ENCODE measurements at places on chromosomes 4 and X.

DNA sequence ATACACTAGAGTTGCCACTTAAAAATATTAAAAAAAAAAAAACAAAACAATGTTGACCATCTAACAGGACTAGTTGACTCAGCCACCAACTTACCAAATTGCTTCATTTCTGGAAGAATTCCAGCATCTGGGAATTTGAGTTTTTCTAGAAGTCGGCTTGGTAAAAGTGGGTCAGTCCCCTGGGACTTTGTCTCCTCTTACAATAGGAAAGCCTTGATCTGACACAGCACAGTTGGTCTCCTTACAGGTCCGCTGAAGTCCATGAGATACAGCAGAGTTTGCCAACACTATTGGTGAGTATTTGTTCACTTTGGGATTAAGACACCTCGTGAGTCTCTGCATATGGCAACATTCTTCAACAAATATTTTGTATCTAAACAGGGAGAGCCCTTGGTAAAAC is 18.2 kb upstream of the DDIT4L start:
- DNase-seq, result no peak
- no peaks in the 10 kb centered on the region for H3K27me3 ChIP-seq
- no peak overlapping the region for H3K4me3 ChIP-seq
- H3K27ac ChIP-seq, result no peak overlapping the region
- no peaks in the 10 kb centered on the region for H3K36me3 ChIP-seq

DNA sequence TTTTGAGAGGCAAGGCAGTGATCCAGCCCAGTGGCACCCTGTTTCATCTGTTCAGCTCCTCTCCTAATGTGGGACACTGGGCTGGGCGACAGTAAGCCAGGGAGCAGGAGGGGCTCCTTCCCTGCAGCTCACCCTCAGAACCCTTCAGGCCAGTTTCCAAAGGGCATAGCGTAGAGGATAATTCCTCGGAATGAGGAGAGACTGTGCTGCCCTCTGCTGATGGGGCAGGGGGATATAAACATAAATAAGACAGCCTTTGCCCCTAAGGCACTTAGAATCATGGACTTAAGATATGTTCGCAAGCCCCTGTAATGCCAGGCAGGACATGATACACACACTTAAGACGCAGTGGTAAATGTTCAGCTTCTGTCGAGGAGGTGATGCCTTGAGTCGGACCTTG is 27.9 kb upstream of the ZNF185 start:
- H3K36me3 ChIP-seq, result no peaks in the 10 kb centered on the region
- H3K4me3 ChIP-seq, result no peak overlapping the region
- H3K27ac ChIP-seq, result no peak overlapping the region
- DNase-seq, result no peak
- no peaks in the 10 kb centered on the region for H3K27me3 ChIP-seq

DNA sequence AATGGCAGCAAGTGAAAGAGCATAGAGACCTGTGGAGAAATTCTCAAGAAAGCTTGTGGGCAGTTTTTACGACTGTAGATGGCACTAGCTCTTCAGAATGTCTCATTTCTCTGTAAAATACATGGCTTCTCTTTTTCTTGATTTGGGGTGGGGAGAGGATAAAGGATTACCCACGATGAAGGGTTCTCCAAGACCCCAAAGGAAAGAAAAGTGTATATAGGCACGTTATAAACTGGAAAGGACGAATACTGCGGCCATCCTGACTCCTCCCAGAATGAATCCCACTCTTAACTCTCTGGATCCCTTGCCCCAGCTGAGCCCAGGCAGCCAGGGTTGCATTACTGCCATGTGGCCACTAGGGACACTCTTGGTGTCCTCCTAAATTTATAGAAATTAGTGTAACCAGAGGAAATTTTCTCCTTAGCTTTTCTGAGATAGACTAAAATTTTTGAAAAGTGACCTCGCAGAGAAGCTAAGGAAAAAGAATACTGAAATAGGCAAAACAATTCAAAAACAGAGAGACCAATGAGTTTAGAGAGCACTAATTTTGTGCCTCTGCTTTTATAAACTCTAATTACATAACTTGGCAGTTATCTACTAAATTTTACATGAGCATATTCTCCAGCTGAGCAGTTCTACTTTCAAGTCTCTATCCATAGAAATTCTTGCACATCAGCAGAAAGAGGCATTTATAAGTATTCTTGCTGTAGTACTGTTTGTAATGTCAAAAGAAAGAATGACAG is 37.8 kb upstream of the PCDH19 start:
- H3K27ac ChIP-seq, result no peak overlapping the region
- peak; percentile 74 for DNase-seq
- H3K36me3 ChIP-seq, result no peaks in the 10 kb centered on the region
- no peaks in the 10 kb centered on the region for H3K4me1 ChIP-seq
- H3K27me3 ChIP-seq, result no peaks in the 10 kb centered on the region

- DNase-seq, result no peak
- H3K36me3 ChIP-seq, result no peaks in the 10 kb centered on the region
- no peaks in the 10 kb centered on the region for H3K27me3 ChIP-seq
- H3K4me3 ChIP-seq, result peak overlapping the region; percentile 29
Observed at GRCh38 chrX:123960956-123961267, 594 bp upstream of the STAG2 start.

DNA sequence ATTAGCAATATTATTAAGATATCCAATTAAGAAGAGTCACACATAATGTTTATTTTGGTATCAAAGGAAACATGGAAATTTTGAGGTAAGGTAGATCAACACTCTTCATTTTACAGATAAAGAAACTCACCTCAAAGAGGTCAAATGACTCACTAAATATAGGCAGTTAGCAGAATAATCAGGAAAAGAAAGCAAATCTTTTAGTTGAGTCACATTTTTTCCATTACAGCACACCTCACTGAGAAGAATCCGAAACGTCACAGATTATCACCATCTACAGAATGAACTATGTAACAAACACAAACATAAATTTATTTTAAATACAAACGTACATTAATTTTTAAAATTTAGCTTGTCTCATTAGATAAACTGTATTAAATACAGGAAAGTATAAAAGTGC is 70.1 kb downstream of the TMEM47 start:
- DNase-seq, result no peak
- H3K36me3 ChIP-seq, result no peaks in the 10 kb centered on the region
- H3K4me3 ChIP-seq, result no peak overlapping the region
- H3K27ac ChIP-seq, result no peak overlapping the region

- no peak overlapping the region for H3K27ac ChIP-seq
- H3K4me3 ChIP-seq, result no peak overlapping the region
- DNase-seq, result no peak
- H3K4me1 ChIP-seq, result no peaks in the 10 kb centered on the region
Observed at GRCh38 chr4:175422331-175422730, 389.7 kb downstream of the GPM6A start.

- no peak for DNase-seq
- H3K27me3 ChIP-seq, result no peaks in the 10 kb centered on the region
- no peaks in the 10 kb centered on the region for H3K36me3 ChIP-seq
- H3K27ac ChIP-seq, result no peak overlapping the region
- no peak overlapping the region for H3K4me3 ChIP-seq
Observed at GRCh38 chrX:7689791-7690412, 153.1 kb upstream of the VCX start.

DNA sequence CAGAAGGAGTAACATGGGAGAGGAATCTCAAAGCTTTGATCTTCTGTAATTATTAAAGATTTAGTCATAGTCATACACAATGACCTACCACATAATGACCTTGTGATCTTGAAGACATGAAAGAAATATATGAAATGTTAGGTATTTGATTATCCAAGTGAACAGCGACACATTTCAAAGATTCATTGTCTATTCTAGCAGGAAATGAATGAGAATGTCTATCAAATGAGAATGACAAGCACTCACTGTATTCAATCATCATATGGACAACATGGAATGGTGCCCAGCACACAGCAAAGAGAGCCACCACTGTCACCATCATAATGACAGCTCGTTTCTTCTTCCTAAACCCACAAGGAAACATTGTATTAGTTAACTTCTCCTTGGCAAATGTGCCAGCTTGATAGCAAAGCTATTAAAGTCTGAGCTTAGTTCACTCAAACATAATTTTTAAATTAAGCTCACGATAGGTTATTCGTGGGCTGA is 50.6 kb downstream of the QRFPR start:
- DNase-seq, result no peak
- no peaks in the 10 kb centered on the region for H3K27me3 ChIP-seq
- no peak overlapping the region for H3K27ac ChIP-seq

DNA sequence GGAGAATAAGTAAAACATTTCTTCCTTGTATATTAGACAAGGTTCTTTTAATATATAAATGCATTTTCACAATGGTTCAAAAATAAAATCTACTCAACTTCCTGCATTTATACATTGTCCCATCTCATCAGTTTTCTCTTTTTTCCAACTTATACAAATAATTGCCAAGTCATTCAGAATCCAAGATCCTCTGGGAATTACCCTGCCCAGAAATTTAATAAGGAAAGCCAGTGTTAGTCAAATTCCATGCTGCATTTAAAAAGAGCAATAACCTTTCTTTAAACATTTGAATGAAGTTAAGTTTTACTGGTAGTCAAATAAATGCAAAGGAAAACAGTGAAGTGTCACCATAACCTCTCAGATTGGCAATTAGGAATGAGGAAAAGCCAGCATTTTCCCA is 357.9 kb downstream of the PPP3CA start:
- DNase-seq, result no peak
- H3K27ac ChIP-seq, result no peak overlapping the region
- H3K27me3 ChIP-seq, result no peaks in the 10 kb centered on the region
- H3K36me3 ChIP-seq, result no peaks in the 10 kb centered on the region

DNA sequence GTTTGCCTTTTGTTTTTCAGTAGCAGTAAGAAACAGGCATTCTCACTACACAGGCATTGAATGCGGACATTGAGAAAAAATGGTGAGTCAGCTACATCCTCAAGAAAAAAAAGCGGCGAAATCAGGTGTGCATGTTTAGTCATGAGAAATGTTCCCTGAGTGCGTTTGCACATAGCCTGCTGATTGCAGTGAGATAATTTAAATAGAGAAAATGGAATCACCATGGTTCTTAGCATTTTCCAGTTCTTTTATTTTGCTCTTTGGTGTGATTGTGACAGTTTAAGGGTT is 54.1 kb upstream of the CLDN34 start:
- H3K27me3 ChIP-seq, result no peaks in the 10 kb centered on the region
- DNase-seq, result no peak
- no peaks in the 10 kb centered on the region for H3K36me3 ChIP-seq
- no peak overlapping the region for H3K27ac ChIP-seq

DNA sequence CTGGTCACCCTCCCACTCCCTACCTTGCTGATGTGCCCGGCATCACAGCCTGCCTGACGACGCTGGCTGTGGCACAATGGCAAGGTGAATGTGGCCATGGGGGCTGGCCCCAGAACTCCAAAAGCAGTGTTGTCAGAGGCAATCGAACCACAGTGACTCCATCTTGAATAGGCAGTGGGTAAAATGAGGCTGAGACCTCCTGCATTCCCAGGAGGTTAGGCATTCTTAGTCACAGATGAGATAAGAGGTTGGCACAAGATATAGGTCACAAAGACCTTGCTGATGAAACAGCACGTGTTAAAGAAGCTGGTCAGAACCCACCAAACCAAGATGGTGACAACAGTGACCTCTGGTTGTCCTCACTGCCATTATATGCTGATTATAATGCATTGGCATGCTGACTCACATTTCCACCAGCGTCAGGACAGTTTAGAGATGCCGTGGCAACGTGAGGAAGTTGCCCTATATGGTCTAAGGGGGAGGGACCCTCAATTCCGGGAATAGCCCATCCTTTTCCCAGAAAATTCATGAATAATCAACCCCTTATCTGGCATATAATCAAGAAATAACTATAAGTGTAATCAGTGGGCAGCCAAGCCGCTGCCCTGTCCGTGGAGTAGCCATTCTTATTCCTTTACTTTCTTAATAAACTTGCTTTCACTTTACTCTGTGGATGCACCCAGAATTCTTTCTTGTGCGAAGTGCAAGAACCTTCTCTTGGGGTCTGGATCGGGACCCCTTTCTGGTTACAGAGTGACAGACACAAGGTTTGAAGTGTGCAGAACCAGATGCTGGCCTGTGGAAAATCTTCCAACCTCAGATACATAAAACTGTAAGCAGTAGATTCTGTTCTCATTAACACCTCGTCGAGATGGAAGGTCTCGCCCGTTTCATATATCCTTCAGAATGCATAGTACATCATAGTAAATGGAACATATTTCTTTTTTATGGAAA is 26.8 kb upstream of the CLDN24 start:
- H3K4me3 ChIP-seq, result no peak overlapping the region
- H3K27ac ChIP-seq, result no peak overlapping the region
- H3K36me3 ChIP-seq, result no peaks in the 10 kb centered on the region
- DNase-seq, result no peak
- H3K4me1 ChIP-seq, result no peaks in the 10 kb centered on the region

DNA sequence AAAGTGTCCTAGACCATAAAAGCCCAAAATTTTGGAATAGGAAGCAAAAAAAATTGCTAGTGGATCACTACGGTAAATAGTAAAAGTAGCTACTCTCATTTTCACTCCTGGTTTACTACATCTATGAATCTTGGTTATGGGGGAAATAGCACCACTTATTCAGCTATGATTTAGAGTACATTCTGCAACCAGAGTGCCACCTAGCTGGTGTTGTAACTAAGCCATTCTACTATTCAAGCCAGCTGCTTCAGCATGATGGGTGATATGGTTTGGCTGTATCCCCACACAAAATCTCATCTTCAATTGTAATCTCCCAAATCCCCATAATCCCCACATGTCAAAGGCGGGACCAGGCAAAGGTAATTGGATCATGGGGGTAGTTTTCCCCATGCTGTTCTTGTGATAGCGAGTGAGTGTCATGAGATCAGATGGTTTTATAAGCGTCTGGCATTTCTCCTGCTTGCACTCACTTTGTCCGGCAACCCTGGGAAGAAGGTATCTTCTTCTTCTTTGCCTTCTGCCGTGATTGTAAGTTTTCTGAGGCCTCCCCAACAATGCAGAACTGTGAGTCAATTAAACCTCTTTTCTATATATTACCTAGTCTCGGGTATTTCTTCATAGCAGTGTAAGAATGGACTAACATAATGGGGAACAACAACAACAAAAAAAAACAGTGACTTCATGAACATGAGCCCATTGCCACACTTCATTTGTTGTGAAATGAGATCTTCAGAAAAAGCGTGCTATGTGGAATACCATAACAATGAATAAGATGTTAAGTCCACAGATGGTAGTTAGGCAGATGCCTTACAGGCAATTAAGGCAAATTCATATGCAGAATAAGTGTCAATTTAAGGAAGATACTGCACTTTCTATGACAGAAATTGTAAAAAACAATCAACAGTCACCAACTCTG is 280.1 kb downstream of the PABPC4L start:
- H3K27me3 ChIP-seq, result no peaks in the 10 kb centered on the region
- no peak overlapping the region for H3K4me3 ChIP-seq
- no peak overlapping the region for H3K27ac ChIP-seq
- H3K36me3 ChIP-seq, result no peaks in the 10 kb centered on the region

GRCh38 chr4:82652062-82652461 is 90.3 kb upstream of the TMEM150C start:
- no peak overlapping the region for H3K4me3 ChIP-seq
- H3K27me3 ChIP-seq, result no peaks in the 10 kb centered on the region
